ENCODE measurements at places on chromosomes 4 and X.

- DNase-seq, result no peak
Observed at GRCh38 chr4:91846233-91846632, 457.5 kb upstream of the GRID2 start.

DNA sequence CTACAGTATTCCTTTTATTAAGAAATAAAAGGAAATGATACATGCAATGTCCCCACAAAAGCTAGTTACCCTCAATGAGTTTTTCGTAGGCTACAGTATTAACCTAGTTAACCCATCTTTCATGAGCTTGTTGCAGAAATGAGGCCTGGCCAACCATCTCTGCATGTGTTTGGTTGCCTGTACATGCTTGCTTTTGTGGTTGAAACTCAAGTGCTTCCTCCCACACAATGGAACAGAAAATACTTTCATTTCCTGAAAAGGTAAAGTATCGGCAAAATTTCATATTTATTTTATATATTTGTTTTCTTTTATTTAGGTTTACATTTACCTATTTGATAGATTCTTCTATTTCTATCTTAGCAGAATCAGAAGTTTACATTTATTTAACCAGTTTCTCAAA, 214.6 kb upstream of the FAM241A start:
- DNase-seq, result no peak

DNA sequence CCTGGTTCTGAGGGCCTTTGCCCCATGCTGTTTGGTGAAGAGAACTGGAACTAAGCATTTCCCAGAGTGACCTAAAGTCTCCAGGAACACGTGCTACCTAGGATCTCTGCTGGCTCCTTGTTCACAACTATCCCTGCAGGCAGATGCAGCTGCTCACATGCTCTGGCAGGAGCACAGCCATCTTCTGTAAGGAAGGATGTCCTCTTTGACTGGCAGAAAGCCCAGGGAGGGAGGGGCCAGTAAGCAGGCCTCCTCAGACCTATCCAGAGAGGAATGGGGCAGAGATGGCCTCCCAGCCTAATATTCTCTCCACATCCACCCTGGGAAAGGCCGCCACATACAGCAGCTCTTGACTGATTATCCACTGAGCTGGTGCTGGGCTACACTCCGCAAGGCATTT, 142.8 kb upstream of the EOLA2 start:
- no peak for DNase-seq

DNA sequence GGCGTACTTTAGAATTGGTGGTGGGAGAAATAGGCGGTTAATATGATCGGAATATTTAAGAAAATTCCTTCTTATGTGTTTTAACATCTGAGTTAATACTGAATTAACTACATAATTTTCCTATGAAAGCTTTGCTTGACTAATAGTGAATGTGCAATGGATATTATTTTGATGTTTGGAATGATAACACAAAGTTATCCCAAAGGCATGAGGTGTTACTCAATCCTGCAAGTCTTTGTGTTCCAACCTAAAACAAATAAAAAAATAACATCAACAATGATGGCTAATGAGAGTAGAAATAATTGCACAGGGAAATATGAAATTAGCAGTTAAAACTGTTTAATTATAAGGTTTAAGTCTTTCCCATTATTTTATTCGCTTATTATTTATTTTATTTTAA, 183.6 kb upstream of the ARSJ start:
- DNase-seq, result no peak

- no peak for DNase-seq
Observed at GRCh38 chrX:118329175-118329574, 16.7 kb upstream of the WDR44 start.

GRCh38 chr4:147909225-147909624, 177.3 kb downstream of the ARHGAP10 start:
- no peak for DNase-seq

DNA sequence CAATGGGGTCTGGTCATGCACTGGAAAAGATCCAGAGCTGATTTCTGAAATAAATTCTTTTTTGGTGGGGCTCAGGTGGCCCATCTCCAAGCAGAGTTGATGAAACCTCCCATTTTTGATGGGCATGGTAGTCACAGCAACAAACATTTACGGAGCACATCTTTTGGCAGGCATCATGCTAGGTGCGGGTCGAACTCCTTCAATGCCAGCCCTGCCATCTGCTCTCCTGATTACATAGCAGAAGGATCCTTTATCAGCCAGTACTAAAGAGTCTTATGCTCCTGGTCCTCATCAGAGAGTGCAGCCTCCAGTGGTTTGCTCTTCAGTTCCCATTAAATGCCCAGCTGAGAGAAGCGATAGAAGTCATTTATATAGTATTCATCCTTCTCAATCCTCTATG, 121.7 kb downstream of the GRXCR1 start:
- no peak for DNase-seq

- peak; percentile 83 for DNase-seq
Observed at GRCh38 chr4:138870737-138871554, 144.6 kb upstream of the NOCT start.

- no peak for DNase-seq
Observed at GRCh38 chr4:34183926-34184325, 2060.4 kb downstream of the ARAP2 start.

GRCh38 chr4:12242354-12242753, 813.7 kb upstream of the HS3ST1 start:
- no peak for DNase-seq

- DNase-seq, result no peak
Observed at GRCh38 chr4:138562544-138562991, 320.4 kb upstream of the SLC7A11 start.

GRCh38 chrX:44891642-44892041, 18.7 kb downstream of the KDM6A start:
- DNase-seq, result no peak

GRCh38 chrX:57380026-57380796, 93.7 kb downstream of the FAAH2 start:
- DNase-seq, result no peak

DNA sequence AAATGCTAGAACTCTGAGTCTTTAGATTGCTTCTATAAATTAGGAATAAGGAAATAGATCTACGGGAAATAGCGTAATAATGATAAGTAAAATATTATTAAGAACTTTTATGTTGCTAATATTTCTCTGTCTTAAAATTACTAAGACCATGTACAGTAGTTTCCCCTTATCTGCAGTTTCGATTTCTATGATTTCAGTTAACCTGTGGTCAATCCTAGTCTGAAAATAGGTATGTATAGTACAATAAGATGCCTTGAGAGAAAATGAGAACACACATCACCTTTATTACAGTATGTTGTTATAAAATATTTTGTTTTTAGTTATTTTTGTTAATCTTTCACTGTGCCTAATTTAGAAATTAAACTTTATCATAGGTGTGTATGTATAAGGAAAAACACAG, 92.6 kb downstream of the CCSER1 start:
- DNase-seq, result no peak

- no peak for DNase-seq
Observed at GRCh38 chr4:118279328-118279727, 73.5 kb downstream of the PRSS12 start.

All from head of caudate nucleus (tissue), 42 donors.